ENCODE measurements at places on chromosomes 5 and 9.

DNA sequence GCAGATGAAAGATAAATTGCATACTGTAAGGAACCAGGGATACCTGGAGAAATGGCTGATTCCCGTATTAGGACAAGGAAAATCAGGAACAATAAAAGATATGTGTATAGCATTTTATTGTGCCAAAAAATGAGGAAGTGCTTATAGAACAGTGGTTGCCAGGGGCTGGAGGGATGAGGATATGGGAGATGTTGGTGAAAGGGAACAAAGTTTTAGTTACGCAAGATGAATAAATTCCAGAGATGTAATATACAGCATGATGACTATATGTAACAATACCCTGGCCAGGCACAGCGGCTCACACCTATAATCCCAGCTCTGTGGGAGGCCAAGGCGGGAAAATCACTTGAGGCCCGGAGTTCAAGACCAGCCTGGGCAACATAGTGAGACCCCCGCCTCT lies 101.8 kb downstream of the CDK5RAP2 start:
- no peak for DNase-seq

DNA sequence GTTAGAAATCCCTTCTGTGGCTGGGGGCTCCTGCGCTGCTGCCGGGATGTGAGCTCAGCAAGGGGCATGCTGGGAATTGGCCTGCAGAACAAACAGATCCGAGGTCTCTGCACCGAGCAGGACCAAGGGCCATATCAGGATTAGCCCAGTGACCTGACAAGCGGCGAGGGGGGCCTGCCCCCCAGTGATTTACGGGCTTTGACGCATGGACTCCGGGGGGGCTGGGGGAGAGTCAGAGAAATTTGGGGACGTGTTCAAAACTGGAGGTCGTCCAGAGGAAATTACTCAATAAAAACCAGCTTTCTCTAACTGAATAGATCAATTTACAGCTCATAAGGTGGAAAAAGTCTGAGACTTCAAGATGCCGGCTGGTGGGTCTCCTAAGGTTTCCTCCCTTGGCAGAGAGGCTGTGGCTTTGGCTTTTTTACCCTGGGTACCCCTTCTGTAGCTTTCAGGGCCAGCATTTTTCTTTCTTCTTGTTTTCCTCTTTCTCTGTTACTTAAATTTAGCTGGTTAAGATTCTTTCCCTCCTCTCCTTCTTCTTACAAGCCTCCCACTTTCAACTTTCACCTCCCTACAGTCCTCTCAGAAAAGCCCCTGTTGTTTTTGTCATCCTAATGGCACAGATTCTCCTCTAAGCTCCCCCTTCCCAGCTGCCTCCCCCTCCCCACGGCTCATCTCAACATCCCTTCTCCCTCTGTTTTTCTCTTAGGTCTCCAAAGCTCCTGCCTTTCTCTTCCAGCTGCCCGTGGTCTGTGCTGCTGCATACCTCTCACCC lies 551.0 kb downstream of the CCDC171 start:
- DNase-seq, result no peak

GRCh38 chr5:84480873-84481637 lies 96.4 kb upstream of the EDIL3 start:
- no peak for DNase-seq

GRCh38 chr5:177601577-177602457 lies 1.9 kb downstream of the B4GALT7 start:
- DNase-seq, result peak; percentile 43

DNA sequence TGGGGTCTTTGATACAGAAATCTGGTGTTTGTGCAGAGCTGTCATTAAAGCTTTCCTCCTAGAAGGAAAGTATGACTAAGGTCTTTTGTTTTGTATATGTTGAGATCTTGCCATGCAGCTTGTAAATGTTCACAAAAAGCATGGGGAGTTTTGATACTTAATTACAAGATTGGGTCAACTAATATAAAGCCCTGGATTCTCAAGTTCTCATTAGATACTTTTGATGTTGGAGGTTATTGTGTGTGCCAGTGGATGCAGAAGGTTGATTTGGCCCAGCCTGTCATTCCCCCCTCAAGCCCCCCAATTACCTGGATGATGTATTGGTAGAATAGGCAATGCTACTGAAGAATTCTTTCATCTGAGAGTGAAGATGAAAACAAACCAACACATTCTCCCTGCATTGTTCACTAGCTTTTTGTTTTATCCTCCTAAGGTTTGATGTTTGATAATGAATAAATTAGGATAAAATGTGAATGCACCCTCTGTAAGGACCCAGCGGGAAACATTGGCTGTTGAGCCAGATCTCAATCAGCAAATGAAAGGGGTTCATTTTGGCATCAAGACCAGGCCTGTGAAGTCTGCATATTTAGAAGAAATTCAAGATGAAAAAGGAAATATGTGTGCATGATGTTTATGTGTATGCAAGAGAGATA lies 61.9 kb upstream of the ADAMTS19 start:
- DNase-seq, result no peak

GRCh38 chr9:130499804-130500263 lies 55.1 kb downstream of the ASS1 start:
- DNase-seq, result peak; percentile 50
